AG20443 (cell line): ENCODE measurements at places on chromosomes 5 and 9.

DNA sequence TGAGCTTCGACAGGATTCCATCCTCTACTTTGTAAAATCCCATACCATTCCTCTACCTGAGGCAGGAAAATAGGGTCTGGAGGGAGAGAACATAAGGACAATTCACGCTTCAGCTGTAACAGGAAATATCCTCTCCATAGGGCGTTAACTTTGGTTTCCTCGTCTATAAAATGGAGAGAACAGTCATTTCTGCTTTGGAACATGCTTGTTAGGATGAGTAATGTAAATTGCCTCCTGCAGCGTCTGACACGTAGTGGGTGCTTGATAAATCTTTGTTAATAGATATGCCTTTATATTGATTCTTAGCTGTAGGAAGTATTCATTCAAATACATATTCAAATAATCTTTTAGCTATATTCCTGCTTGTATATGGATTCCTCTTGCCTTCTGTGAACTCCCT lies 711 bp upstream of the SUB1 start:
- DNase-seq, result no peak

DNA sequence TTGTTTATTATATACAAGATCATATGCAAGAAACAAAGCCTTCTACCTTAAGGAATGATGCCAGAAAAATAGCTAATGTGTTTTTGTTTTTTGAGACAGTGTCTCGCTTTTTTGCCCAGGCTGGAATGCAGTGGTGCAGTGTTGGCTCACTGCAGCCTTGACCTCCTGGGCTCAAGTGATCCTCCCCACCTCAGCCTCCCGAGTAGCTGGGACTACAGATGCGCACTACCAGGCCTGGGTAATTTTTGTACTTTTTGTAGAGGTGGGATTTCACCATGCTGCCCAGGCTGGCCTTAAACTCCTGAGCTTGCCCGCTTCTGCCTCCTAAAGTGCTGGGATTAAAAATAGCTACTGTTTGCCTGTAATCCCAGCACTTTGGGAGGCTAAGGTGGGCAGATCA lies 15.1 kb downstream of the ERCC6L2 start:
- no peak for DNase-seq

- DNase-seq, result no peak
Measured at GRCh38 chr9:109403766-109404320, 83.0 kb upstream of the EPB41L4B start.

DNA sequence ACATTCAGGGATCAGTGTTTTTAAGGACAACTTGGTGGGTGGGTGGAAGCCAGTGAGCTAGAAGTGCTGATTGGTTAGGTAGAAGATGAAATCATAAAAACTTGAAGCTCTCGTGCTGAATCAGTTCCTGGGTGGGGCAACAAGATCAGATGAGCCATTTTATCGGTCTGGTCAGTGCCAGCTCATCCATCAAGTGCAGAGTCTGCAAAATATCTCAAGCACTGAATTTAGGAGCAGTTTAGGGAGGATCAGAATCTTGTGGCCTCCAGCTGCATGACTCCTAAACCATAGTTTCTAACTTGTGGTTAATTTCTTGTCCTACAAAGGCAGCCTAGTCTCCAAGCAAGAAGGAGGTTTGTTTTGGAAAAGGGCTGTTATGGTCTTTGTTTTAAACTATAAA lies 166.4 kb downstream of the FAM170A start:
- DNase-seq, result no peak

DNA sequence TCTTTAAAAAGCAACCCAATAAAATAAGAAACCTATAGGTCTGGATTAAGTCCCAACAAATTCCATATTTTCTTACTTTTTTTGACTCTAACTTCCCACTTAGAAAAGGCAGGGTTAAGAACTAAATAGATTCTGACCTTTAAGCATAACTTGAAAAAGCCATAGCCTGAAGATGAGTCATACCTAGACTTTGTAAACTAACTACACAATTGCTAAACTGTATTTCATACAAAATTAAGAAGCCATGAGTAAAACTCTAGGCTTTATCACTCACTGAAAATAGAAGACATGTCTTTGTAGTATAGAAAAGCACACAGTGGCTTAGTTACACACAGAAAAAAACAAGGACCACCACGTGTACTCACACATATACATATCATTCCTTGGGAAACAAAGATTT lies 51.5 kb downstream of the MLLT3 start:
- DNase-seq, result peak; percentile 49

DNA sequence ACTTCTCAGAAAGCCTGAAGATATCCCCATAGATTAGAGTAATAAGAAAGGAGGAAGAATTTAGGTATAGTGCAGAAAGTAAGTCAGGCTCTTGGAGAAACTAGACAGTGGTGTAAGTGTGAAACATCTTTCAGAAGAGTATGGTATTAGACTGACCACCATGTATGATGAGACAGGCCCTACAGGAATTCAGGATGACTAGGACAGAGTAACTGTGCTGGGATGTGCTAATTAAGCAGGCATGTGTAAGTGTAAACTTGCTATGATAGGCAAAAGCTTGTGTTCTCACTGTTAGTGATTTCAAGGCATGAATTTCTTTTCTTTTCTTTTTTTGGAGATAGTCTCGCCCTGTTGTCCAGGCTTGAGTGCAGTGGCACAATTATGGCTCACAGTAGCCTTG lies 70.8 kb downstream of the RAB24 start:
- DNase-seq, result peak; percentile 50

GRCh38 chr5:84113246-84114105 lies 271.2 kb downstream of the EDIL3 start:
- DNase-seq, result no peak

- DNase-seq, result no peak
Measured at GRCh38 chr5:169115461-169116124, 185.3 kb downstream of the SLIT3 start.

DNA sequence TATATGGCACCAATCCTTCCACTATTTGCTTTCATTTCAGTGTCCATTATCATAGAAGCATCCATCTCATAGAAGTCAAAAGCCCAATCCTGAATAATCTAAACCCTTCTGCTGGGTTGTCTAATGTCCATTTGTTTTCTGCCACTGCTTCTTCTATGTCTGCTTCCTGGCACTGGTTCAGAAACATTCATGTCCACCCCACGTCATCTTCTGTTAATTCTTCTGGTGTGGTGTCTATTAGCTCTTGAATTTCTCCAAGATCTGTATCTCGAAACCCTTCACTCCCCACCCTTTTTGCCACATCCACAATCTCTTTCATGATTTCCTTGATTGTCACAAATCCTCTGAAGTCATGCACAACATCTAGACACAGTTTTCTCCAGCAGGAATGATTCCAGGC lies 23.2 kb upstream of the GOLGA1 start:
- no peak for DNase-seq

DNA sequence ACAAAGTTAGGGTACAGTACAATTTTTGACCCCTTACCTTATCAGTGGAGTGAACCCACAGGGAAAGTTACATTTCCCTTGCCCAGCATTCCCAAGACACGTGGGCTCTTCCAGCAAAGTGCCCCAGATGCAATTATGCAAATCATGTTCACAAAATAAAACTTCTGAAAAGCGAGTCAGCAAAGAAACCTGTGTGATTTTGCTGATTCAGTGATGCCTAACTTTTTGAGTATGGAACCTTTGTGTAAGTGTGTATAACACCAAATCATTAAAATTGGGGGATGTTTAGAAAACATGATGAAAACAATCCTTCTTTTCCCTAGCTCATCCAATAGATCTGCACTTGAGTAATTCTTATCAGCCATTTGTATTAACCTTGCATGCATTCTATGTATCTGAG lies 52.6 kb downstream of the SH3RF2 start:
- DNase-seq, result no peak

GRCh38 chr5:50420343-50420935 lies 20.6 kb downstream of the EMB start:
- no peak for DNase-seq

- no peak for DNase-seq
Measured at GRCh38 chr9:72718503-72718902, 197.1 kb downstream of the TMC1 start.

DNA sequence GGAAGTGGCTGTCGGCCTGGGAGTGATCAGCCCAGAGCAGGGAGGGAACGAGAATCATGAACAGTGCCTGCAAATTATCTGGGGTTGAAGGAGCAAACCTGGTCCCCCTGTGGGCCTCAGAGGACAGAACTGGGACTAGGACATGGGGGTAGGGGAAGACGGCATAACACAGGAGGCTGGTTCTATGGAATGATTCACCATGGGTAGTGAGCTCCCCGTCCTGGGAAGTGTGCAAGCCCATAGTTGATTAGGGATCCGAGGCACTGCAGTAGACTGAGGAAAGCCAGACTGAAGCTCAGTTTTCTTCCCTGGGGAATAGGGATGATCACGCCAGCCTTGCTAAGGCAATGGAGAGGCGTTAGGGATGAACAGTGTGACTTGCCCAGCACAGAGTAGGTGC lies 5.6 kb downstream of the ADGRD2 start:
- no peak for DNase-seq

- no peak for DNase-seq
Measured at GRCh38 chr5:158534203-158534602, 565.5 kb downstream of the EBF1 start.

GRCh38 chr5:83955916-83956315 lies 235.3 kb upstream of the HAPLN1 start:
- peak; percentile 49 for DNase-seq

GRCh38 chr5:96093890-96094381 lies 132.3 kb upstream of the ELL2 start:
- no peak for DNase-seq

- DNase-seq, result no peak
Measured at GRCh38 chr9:35690294-35690613, 529 bp upstream of the TPM2 start.

DNA sequence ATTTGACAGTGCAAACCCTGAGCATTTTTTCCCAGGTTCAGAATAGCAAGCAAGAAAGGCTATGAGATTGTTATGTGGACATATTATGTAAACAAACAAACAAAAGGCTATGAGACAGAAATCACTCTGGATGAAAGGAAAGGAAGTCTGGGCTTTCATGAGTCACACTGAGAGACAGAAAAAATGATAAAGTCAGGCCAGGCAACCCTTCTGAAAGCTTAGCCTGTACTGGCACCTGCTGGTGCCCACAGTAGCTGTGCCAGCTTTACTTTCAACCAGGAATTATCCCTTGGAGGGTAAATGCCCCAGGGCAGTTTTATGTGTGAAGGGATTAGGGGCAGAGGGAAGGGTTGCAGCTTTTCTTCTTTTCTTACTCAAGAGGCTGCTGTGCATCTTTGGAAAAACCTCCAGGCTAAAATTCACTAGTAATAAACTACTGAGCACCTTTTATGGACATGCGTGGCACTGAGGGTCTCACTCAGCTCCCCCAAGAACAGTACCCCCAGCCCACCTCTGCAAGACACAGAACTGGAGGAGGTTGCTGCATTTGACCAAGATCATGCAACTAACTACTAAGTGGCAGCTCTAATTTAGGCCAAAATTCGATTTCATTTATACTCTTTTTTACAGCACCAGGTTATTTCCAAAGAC lies 41.7 kb downstream of the ACTL7B start:
- peak; percentile 80 for DNase-seq

GRCh38 chr9:2377834-2378233 lies 243.8 kb upstream of the VLDLR start:
- DNase-seq, result no peak

- no peak for DNase-seq
Measured at GRCh38 chr9:136657974-136658848, 4.5 kb upstream of the EGFL7 start.

DNA sequence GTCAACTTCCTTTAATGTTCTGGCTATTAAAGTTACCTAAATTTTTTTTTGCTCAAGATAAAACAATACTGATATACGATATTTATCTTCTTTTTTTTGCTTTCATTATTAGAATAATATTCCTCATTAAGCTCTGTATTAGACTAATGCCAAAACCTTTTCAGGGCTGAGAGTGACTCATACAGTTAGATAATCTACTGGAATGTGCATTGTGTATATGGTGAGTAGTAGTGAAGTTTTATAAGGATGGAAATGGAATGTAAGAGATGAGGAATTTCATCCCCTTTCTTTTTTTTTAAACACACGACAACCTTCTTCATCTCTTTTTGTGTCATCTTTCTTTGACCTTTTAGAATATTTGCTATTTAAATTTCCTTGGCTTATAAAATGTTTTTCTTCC lies 268.6 kb downstream of the ISL1 start:
- no peak for DNase-seq

DNA sequence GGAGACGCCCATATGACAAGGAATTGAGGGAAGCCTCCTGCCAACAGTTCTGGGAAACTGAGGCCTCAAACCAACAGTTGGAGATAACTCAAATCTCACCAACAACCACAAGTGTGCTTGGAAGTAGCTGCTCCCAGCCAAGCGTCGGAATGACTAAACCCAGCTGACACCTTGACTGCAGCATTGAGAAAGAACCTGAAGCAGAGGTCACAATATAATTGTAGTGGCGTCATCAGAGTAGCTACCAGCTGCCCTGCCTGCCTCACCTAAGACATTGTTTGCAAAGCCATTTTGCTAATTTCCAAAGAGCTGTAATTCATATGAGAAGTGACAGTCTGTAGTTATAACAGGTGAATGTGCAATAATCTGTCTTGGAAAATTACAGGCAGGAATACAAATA lies 40.8 kb upstream of the ANKRD31 start:
- DNase-seq, result no peak

- DNase-seq, result no peak
Measured at GRCh38 chr5:82523633-82524032, 245.5 kb upstream of the RPS23 start.

DNA sequence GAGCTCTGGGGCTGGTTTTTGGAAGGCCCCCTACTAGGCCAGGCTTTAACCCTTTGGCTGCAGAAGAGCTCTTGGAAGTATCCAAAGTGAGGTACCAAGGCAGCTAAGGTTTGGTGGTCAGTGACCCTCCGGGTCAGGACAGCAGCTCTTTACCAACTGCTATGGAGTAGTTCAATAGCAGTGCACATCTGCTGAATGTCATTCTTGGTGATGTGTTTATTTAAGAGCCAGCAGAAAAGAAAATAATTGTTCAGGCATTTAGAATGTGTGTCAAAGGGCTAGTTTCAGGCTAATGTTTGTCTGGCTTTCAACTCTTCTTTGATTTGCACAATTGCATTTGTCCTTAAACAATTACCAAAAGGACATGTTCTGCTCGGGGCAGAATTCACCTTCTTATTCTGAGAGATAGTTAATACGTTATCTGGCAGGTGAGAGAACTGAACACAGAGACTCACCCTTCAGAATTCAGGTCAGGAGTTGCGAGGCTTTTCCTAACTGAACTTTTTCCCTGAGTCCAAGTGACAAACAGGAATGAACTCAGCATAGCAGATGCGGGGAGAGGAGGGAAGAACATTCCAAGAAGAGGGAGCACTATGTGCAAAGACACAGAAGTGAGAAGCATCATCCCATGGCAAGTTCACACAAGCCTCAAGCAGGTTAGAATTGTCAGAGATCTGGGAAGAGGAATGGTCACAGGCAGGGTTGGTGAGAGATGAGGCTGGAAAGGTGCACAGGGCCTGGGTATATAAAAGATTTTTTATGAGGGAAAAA lies 556.7 kb upstream of the TLE4 start:
- DNase-seq, result no peak
